Fibroblast of lung (primary cell): ENCODE measurements at places on chromosomes 13 and 19. TPM values are rescaled to one million over a fixed set of nuclear protein-coding genes. Genes with fewer than 3 reads are reported as not detected.
A peak's percentile ranks its signal among the peaks of the same experiment; 100 is the strongest.

- peak; percentile 71 for DNase-seq
Measured at GRCh38 chr13:28161370-28161769, 23.0 kb downstream of the PAN3 start.

- DNase-seq: peak; percentile 11
Measured at GRCh38 chr19:11736696-11737095, 2.0 kb downstream of the ZNF823 start.

- DNase-seq: no peak
Measured at GRCh38 chr13:110407021-110407420, 99.9 kb downstream of the COL4A2 start.

DNA sequence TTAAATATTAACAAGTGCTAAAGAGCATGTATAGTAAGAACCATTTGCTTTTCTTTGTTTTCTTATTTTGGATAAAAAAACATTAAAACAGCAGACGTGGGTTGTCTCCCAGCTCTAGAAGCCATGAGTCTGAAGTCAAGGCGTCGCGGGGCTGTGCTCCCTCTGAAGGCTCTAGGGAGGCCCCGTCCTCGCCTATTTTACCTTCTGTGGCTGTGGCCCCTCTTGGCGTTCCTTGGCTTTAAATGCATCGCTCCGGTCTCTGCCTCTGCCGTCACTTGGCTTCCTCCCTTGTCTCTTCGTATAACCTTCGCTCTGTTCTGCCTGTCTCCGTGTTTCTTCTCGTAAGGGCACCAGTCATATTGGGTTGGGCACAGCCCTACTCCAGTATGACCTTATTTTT is 75.3 kb downstream of the ING1 start:
- no peak for DNase-seq

GRCh38 chr19:3443840-3444694 is 36.3 kb downstream of the SMIM24 start:
- DNase-seq: peak; percentile 15

LGALS14 gene
- polyA plus RNA-seq: not detected in 2 replicates
